Foreskin keratinocyte (primary cell): ENCODE measurements at places on chromosomes 6 and 20. TPM values are rescaled to one million over a fixed set of nuclear protein-coding genes. Genes with fewer than 3 reads are reported as not detected.

Gene NKAPL
- 1.3 and 1.7 TPM in 2 replicates for total RNA-seq

Gene C20orf202
- not detected in 2 replicates for total RNA-seq

Gene ADNP
- 49.1 and 50.0 TPM in 2 replicates for total RNA-seq

Gene CRISP3
- not detected in 2 replicates for total RNA-seq

Gene DZANK1
- total RNA-seq, result 1.8 and 2.0 TPM in 2 replicates

Gene TMEM200A
- total RNA-seq, result 51.2 and 134 TPM in 2 replicates

Gene HLA-DQB1
- total RNA-seq, result 1.7 and 3.3 TPM in 2 replicates

Gene IL17A
- not detected in 2 replicates for total RNA-seq

Gene FAM217A
- total RNA-seq, result not detected in 2 replicates

Gene ULBP3
- total RNA-seq, result 5.6 and 7.0 TPM in 2 replicates

Gene TFAP2A
- 35.2 and 37.0 TPM in 2 replicates for total RNA-seq

Gene TINAG
- not detected in 2 replicates for total RNA-seq

Gene C20orf144
- 0.07 TPM in 1 of 2 replicates, not detected in the other for total RNA-seq

Gene ALDH8A1
- 0.04 TPM in 1 of 2 replicates, not detected in the other for total RNA-seq

Gene PERP
- 293 and 297 TPM in 2 replicates for total RNA-seq

Gene RWDD1
- 49.0 and 64.9 TPM in 2 replicates for total RNA-seq

Gene TFAP2C
- 16.3 and 16.4 TPM in 2 replicates for total RNA-seq

Gene SLC12A5
- total RNA-seq, result 1.7 and 3.2 TPM in 2 replicates

Gene WFDC5
- 0.51 and 0.53 TPM in 2 replicates for total RNA-seq

Gene NMBR
- total RNA-seq, result not detected in 2 replicates
